Subcutaneous preadipocyte (primary cell): ENCODE measurements at places on chromosomes 4 and X. TPM values are rescaled to one million over a fixed set of nuclear protein-coding genes. Genes with fewer than 3 reads are reported as not detected.

Gene TSPAN5
- total RNA-seq: 45.9 and 68.6 TPM in 2 replicates

Gene KLKB1
- 0.37 TPM in 1 of 2 replicates, not detected in the other for total RNA-seq

Gene FAM9C
- total RNA-seq: not detected in 2 replicates

Gene RAI2
- total RNA-seq: 0.78 and 1.1 TPM in 2 replicates

Gene F8
- 3.7 and 7.3 TPM in 2 replicates for total RNA-seq

Gene F9
- under 0.01 TPM in 1 of 2 replicates, not detected in the other for total RNA-seq

Gene ADGRA3
- 19.1 and 26.6 TPM in 2 replicates for total RNA-seq

Gene ZMAT1
- total RNA-seq: under 0.01 and 0.37 TPM in 2 replicates

Gene ADAM29
- total RNA-seq: not detected in 2 replicates

Gene TMEM156
- 0.20 TPM in 1 of 2 replicates, not detected in the other for total RNA-seq

Gene VCX3A
- not detected in 2 replicates for total RNA-seq

Gene EOLA1
- total RNA-seq: 10.0 and 11.0 TPM in 2 replicates

Gene TEC
- total RNA-seq: 1.5 and 1.6 TPM in 2 replicates

Gene CCSER1
- total RNA-seq: not detected in 2 replicates

Gene TBC1D14
- 28.3 and 32.3 TPM in 2 replicates for total RNA-seq

Gene RBMX
- 248 and 282 TPM in 2 replicates for total RNA-seq

Gene NR3C2
- 0.78 and 1.1 TPM in 2 replicates for total RNA-seq

Gene SASH3
- not detected in 2 replicates for total RNA-seq

Gene HS3ST1
- total RNA-seq: not detected in 2 replicates

Gene BMX
- not detected in 2 replicates for total RNA-seq

Gene NPFFR2
- not detected in 2 replicates for total RNA-seq

Gene TEX11
- total RNA-seq: not detected in 2 replicates

Gene SPATA18
- 10.9 and 15.4 TPM in 2 replicates for total RNA-seq

Gene PPBP
- not detected in 2 replicates for total RNA-seq

Gene CTAG2
- not detected in 2 replicates for total RNA-seq

Gene EGF
- 0.20 and 0.73 TPM in 2 replicates for total RNA-seq

Gene SYN1
- under 0.01 and 0.20 TPM in 2 replicates for total RNA-seq

Gene RIPPLY1
- not detected in 2 replicates for total RNA-seq

Gene RPL34
- total RNA-seq: 537 and 968 TPM in 2 replicates

Gene IGSF1
- total RNA-seq: under 0.01 TPM in 1 of 2 replicates, not detected in the other

Gene YTHDC1
- 29.5 and 33.8 TPM in 2 replicates for total RNA-seq

Gene SSX2
- total RNA-seq: not detected in 2 replicates

Gene KCND1
- 0.20 and 0.37 TPM in 2 replicates for total RNA-seq

Gene MTTP
- not detected in 2 replicates for total RNA-seq

Gene FAM199X
- 10.3 and 15.1 TPM in 2 replicates for total RNA-seq

Gene MRPS18C
- total RNA-seq: 15.2 and 20.6 TPM in 2 replicates

Gene ERAS
- 0.37 TPM in 1 of 2 replicates, not detected in the other for total RNA-seq

Gene STARD8
- 0.59 and 0.73 TPM in 2 replicates for total RNA-seq

Gene SLC9B2
- 27.6 and 28.7 TPM in 2 replicates for total RNA-seq

Gene TDO2
- under 0.01 TPM in 1 of 2 replicates, not detected in the other for total RNA-seq

Gene TAF7L
- 0.37 and 0.39 TPM in 2 replicates for total RNA-seq

Gene GYG2
- total RNA-seq: 0.59 and 0.73 TPM in 2 replicates

Gene FATE1
- total RNA-seq: not detected in 2 replicates

Gene MSX1
- total RNA-seq: 10.4 and 17.6 TPM in 2 replicates

Gene ELF4
- total RNA-seq: 9.2 and 13.7 TPM in 2 replicates

Gene CNKSR2
- 0.37 and 0.98 TPM in 2 replicates for total RNA-seq

Gene MAOB
- total RNA-seq: under 0.01 TPM in 2 replicates

Gene FGF2
- total RNA-seq: 12.1 and 17.8 TPM in 2 replicates

Gene SLC4A4
- total RNA-seq: under 0.01 and 0.20 TPM in 2 replicates

Gene PRR32
- total RNA-seq: not detected in 2 replicates

Gene RNF128
- total RNA-seq: under 0.01 and 0.20 TPM in 2 replicates

Gene IGFBP7
- 4.4 and 4.5 TPM in 2 replicates for total RNA-seq

Gene CFI
- 0.73 TPM in 1 of 2 replicates, not detected in the other for total RNA-seq

Gene EGFL6
- total RNA-seq: under 0.01 TPM in 1 of 2 replicates, not detected in the other

Gene GLUD2
- 2.5 and 3.7 TPM in 2 replicates for total RNA-seq

Gene NUDT10
- 1.5 and 2.2 TPM in 2 replicates for total RNA-seq
